Stimulated activated CD4-positive, alpha-beta T cell treated with anti-CD3 and anti-CD28 coated beads, Interleukin-4, amount 100 ng/mL, for 48 hours (primary cell): ENCODE measurements at places on chromosomes 5 and 9.
A peak's percentile ranks its signal among the peaks of the same experiment; 100 is the strongest.

DNA sequence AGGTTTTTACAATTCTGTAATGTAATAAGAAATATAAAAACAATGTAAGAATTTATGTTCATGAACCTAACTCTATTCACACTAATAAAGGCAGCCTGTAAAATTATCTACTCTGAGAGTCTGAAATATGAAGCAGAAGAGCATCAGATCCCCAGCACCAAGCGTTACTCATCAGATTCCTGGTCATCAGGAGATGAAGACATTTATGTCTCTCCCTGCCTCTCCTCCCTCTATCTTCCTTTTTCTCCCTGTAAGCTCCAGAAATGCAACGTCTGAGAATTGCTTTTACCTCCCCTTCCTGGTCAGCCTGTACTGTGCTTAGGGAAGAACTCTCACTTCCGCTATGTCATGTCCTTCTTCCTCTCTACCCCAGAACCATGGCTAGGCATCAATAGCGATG is 114.4 kb upstream of the SLIT3 start:
- DNase-seq, result no peak

GRCh38 chr5:56202483-56202882 is 30.6 kb downstream of the ANKRD55 start:
- DNase-seq, result no peak

GRCh38 chr5:16178745-16179372 is 732 bp downstream of the MARCHF11 start:
- DNase-seq, result peak; percentile 13

- no peak for DNase-seq
Observed at GRCh38 chr5:14510156-14510734, 71.3 kb upstream of the OTULINL start.

DNA sequence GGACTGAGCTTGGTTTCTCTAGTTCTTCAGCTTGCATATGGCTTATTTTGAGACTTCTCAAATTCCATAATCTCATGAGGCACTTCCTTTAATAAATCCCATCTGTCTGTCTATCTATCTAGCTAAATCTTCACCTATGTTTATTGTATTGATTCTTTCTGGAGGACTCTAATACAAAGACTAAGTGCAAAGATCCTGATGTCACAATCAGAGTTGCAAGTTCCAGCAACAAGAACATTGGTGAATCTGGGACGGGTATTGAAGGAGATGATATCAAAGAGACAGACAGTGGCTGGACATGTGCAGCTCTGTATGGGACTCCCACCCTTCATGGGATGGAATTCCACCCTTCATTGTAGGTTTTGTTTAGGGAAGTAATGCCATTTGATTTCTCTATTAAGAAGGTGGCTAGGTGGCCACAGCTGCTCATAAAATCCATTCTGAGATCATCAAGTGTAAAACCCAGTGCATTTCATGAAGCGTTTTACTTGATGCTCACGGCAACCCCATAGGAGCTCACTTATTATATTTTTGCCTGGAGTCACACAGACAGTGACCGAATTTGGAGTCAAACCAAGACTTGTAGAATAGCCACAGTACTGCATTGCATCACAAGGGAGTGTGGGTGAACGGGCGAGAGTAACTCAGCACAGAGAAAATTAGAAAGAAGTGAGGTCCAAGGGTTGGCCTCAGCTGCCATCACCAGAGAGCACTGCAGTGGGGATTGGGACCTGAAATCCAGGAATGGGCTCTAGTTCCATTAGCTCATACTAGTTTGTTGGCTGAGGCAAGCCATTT is 24.9 kb downstream of the TAS2R1 start:
- DNase-seq, result no peak

- no peak for DNase-seq
Observed at GRCh38 chr5:177474846-177475562, 1.6 kb upstream of the DBN1 start.

DNA sequence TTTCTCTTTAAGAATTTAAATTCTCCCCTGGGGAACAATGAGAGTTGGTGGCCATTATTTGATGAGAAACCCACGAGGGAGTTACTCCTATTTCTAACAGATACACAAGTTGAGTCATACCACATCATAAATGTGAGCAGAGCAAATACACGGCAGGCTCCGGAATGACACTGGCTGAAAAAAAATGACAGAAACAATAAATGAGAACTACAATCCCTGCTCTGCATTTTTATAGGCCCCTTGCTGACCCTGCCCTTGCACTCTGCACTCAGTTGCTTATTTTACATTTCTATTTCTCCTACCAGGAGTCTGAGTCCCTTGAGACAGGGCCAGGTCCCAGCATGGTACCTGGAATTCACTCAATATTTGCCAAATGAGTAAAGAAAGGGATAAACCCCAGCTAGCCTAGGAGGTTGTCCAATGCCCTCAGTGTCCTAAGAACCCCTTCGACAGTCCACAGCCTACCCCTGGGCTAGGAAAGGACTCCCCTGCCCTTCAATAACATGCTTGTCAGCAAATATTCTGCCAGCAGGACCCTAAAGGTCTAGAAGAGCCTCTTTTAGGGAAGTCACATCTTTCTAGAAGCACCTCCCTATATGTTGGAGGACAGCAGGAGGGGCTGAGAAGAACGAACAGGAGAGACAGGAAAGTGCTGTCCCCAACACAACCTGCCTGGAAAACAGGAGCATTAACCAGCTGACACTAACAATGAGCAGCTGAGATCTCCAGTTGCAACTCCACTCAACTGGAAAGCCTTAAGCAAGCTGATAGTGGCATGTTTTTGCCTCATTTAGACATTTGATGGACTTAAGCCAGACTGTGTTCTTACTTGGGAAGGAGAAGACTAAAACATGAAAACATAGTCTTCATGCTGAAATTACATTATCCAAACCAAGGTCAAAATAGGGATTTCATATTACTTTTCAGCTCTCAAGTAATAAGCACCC is 191.2 kb downstream of the ACTL7B start:
- DNase-seq, result no peak

DNA sequence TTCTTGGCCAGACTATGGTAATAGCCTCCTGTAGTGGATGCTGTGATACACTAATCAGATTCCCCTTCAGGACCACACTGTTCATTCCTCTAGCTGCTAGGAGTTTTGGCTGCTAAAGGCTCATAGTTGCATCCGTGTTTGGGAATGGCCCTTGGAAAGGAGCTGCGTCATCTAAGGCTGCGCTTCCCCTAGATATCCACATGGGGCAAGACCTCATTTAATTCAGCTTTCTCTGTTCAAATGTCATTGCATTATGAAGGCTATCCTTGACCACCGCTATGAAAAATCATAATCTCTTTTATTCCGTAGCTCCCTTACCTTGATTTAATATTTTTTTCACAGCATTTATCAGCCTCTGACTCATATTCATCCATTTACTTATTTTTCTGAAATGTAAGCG is 258.3 kb upstream of the NR4A3 start:
- DNase-seq, result no peak

DNA sequence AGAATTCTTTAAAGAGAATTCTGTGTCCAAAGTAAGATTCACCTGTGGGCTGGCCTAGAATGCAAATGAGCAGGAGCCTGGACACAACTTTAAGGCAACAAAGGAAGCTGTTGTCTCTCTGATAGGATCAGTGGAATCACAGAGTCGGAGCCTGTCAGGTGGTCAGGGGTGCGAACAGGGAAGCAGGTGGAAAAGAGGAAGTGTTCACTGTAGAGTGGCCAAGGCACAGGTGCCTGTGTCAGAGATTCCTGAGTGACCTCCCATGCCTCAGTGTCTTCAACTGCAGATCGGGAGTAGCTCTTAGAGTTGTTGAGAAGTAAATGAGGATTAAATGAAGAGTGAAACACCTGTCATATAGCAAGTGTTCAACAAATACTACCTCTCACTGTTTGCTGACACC is 48.8 kb downstream of the ZNF366 start:
- no peak for DNase-seq

DNA sequence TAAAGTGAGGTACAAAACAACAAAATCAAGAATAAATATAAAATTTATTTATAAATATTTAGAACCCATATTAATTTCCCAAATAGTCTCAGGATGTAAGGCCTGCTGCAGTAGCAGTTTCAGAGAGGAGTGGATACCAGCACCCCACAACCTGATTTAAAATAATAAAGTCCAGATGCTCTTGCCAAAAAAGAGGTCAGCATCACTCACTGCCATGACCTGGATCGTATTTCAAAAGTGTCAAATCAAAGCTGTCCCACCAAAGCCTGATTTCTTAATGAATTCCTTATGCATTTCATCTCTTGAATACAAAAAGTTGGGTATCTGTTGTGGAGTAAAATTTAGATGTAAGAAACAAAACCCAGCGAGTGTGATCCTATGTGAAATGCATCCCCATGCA is 58.0 kb upstream of the ROR2 start:
- DNase-seq, result no peak

DNA sequence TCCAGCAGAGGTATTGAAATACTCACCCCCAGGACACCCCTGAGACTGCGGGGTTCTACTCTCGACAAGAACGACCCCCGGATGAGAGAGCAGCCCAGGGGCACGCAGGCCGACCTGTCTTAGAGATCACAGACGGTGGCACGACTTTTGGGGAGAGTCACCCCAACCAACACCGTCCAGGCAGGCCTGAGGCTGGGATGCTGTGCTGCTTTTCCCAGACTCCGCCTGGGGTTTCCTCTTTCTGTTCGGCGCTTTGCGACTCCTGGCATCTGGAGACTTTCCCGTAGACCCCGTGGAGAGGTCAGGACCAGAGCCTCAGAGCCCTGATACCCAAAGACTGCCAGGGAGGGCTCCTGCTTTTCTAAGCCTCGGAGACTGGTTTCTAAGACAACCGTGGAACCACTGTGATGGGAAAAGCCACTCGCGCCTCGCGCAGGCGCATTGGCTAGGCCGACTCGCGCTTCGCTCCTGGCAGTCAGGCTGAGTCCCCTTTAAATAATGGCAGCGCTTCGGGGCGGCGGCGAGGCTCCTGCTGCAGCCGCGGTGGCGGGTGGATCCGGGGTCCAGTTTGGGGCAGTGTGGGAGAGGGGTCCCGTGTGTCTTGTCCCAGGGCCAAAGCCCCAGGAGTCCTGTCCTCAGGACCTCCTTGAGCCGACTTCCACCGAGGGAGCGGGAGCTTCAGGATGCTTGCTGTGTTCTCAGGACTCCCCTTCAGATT is 484.0 kb downstream of the SPATA31A7 start:
- DNase-seq, result no peak

- no peak for DNase-seq
Observed at GRCh38 chr5:103744159-103744558, 181.6 kb upstream of the NUDT12 start.

DNA sequence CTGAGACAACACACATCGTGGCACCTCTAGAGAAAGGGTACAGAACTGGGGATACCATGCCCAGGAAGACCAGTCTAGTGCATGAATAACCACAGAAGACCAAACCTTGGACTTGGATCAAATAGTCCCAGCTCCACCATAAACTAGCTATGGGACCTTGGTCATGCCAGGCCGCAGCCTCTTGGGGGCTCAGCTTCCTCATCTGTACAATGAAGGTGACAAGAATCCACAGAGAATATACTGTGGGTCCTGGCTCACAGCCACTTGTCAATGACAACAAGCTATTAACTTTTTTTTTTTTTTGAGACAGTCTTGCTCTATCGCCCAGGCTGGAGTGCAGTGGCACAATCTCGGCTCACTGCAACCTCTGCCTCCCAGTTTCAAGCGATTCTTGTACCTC is 3.9 kb downstream of the KYAT1 start:
- no peak for DNase-seq

DNA sequence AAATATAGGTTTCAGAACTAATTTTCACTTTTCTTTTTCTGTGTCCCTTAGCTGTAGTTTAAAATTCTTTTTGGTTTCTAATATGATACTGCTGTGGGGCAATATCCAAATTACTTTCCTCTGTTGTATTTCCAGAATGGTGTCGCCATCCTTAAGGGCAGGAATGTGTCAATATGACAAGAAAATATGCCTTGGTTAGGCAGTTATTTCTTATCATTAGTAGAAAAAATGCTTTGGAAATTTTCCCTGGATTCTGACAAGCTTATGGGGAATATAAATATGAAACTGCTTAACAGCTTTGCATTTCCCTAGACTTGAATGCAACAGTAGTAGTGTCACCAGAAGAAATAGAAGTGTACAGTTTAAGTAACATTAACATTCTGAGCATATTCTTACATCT is 29.4 kb downstream of the ANKRD34B start:
- DNase-seq, result no peak

DNA sequence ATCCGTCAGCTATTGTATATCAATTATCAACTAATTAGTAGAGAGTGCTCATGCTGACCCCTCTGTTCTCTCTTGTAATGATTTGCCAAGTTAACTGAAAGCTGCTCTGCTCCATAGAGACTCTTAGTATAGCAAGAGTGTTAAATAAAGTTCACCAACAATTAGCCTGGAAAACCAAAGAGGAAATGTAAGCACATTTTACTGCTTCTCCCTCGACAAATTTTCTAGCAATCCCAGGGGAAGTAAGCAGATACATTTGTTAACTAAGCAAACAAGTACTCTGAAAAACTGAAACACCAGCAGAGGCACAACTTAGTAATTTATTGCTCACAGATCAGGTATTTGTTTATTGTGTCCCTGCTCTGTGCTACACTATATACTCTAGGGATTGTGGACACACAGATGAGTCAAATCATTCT is 162.2 kb downstream of the GLIS3 start:
- no peak for DNase-seq

GRCh38 chr5:176447591-176447977 is 601 bp upstream of the FAF2 start:
- peak; percentile 16 for DNase-seq

- no peak for DNase-seq
Observed at GRCh38 chr9:35745569-35745968, 3.5 kb downstream of the GBA2 start.

DNA sequence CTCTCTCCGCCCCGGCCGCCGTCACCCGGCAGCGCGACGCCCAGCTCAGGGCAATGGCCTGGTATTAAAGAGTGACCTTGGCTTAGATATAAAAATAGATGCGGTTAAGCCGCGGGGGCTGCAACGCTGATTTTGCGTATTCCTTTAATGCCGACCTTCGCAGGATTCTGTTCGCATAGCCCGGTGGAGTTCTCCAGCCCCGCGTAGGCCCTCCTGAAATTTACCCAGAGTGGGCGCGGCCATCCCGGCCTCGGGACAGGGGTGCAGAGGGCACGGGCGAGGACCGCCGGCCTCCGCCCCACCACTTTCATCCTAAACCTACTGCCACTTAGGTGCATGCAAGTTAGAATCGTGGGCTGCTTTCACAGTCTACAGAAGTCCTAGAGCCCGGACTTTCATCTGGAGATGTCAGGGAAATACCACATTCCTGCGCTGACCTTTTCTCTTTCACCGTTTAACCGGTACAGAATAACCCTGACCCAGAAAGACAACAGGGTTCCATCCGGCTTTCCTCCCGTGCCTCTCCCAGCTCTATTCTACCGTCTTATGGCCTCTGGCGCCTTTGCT is 492 bp upstream of the FAM169A start:
- DNase-seq, result peak; percentile 21

DNA sequence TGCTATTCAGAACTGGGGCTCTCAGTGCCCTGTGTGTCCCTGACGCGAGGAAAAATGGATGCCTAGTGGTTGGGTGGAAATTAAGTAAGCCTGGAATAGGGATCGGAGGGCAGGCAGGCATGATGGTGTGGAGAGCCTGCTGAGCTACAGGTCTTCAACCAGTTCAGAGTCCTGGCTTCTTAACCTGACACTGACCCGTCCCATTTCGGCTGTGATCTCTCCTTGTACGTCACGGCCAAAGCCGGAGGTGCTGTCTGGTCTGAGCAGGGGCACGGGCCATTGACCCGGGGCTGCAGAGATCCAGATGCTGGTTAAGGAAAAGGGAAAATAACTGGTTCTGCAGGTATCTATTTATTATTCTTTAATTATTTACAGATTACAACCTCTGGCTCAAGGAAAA is 27.9 kb downstream of the RHOBTB3 start:
- no peak for DNase-seq

GRCh38 chr9:117677572-117677971 is 26.6 kb upstream of the TLR4 start:
- no peak for DNase-seq
